ENCODE measurements at places on chromosomes 1 and 21.

DNA sequence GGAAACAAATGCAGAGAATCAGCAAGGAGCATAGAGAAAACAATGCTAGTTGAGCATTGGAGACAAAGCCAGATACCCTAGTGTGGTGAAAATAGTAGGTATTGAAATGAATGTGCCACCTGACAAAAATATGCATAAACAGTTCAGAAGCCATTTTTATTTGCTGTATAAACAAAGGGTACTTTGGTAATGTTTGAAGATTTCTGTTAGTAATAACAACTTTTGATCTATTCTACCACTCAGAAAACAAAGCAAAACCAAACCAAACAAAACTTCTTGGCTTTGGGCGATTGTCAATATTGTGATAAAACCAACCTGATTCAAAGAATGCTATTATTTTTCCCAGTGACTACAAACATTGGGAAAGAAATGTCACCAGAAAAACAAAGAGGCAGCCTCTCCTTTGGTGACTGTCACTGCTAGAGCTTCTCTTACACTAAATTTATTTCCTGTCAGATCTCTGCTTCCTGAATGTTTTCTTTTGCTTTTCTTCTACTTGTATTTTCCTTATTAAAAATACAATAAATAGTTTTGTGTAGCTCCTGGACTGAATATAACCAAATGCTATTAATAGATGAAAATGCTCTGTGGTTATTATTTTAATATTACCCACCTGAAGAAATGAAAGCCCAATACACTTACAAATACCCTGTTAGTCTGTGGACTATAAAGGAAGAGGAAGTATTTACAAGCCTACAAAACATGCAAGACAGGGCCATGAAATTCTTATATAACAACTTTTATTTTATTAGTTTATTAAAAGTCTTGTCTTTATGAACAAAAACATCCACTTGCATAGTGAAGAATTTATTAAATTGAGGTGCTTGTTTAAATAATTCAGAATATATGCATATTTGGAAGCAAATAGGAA, 5.7 kb downstream of the ATP6V1G3 start:
- no peak for DNase-seq

GRCh38 chr1:203099805-203100515, 14.1 kb upstream of the MYOG start:
- no peak for DNase-seq

DNA sequence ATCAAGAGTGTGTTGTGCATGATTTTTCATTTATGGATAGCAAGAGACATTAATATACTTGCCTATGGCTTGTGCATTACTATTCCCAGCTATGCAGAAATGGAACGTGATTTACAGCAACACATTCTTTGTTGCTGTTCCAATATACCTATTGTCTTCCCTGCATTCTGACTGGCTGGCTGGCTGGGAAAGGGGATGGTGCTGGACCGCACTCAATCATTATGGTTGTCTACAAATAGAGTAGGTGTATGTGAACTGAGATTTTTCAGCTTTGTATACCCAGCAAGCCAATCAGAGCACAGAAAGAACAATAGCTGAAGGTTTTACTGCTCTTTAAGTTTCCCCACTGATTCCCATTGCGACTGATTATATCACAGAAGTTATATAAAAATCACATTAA, 167.5 kb downstream of the ATG4C start:
- DNase-seq: no peak

DNA sequence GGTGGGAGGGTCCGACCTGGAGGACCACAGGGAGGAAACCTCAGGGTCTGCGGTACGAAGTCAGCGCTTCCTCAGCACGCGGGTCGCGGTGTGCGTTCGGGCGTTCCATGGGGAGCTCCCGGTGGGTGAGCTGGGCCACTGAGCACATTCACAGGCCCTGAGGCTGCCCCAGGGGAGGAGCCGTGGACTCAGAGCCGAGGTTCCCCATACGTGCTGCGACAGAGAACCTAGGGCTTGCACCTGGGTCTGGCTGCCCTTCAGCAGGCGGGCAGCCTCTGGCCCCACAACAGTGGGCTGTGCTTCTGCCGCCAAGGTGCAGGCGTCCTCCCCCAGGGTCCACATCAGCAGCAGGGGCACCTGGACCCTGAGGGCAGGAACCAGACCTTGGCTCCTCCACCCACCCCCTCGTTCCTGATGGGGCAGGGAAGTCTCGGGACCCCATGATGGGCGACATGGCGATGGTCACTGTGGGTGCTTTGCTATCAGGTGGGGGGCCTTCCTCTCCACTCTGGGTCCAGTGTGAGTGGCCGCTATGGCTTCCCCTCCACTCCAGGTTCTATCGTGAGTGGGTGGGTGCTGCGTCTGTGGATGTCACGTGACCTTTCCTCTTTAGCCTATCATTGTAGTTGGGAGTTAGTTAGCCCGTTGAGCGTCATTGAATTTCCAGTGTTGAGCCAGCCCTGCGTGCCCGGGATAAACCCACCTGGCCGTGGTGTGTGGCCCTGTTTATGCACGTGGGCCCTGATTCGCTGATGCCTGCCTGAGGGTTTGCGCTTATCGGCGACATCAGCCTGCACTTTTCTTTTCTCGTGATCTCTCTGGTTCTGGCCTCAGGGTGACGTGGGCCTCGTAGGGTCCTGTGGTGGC, 27.9 kb downstream of the FTCD start:
- no peak for DNase-seq

DNA sequence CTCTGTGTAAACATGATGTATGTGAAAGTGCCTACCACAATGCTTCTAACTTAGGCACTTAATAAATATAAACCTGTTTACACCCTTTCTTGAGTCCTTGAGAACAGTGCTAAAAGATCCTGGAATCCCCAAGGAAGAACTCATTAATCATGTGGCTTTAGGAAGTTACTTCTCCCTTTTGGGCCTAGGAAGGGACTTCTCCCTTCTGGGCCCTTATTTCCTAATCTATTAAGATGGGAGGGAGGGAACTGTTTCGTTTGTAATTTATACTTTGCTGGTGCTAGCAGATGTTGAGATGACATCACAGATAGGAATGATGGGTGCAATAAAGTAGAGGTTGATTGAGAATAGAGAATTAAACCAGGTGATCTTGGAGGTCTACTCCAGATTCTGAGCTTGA, 1.2 kb downstream of the BTF3L4 start:
- DNase-seq: no peak

DNA sequence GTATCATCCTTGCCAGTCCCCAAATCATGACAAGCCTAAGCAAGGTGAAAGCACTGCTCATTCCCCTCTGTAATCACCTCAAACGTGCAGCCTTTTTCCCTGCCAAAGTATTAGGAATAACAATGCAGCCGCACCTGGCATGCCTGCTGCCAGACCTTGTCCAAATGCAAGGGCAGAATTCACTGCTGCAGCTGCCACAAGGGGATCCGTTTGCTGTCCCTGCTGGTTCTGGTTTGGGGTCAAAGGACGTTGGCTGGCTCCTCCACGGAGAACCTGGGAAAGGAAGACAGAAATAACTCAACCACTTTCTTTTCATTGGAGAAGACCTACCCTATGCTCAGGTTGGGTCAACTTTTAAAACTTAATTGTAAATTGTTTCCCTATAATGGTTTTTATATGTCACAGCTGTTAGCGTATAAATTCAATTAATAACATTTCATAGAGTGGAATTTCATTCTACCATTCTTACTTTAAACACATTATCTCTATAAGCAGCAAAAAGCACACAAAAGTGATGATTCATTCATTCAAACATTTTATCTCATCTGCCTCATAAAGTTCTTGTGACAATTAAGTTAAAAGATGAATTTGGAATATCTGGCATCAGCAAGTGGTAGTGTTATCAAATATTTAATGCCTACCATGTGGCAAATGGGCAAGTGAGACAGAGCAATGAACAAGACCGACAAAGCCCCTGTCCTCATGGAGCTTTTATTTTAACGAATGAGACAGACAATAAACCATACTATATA, 59.8 kb upstream of the SDC3 start:
- DNase-seq: peak; percentile 74

GRCh38 chr21:46559291-46559983, 45.4 kb downstream of the S100B start:
- DNase-seq: no peak

DNA sequence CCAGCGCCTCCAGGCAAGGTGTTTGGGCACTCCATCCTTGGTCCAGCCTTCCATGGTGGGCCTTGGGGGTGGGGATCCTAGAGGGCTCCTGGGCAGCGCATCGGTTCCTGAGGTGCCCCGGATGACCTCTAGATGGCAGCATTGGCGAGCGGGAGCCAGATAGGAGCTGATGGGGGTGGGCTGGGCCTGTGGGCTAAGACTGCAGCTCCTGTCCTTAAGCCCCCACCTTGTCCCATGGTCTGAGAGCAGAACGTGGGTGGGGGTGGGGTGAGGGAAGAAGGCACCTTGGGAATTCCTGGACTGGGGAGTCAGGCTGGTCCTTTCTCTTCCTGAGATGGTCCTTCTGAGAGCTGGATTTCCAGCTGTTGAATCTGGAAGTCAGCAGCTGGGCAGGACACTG, 93.4 kb upstream of the CSF3R start:
- peak; percentile 39 for DNase-seq

- DNase-seq: no peak
These were observed 50.2 kb upstream of the ACTRT2 start for GRCh38 chr1:2971101-2971501.

- no peak for DNase-seq
These were observed 7.7 kb upstream of the LMNA start for GRCh38 chr1:156106624-156107488.

- peak; percentile 92 for DNase-seq
These were observed at the start of the genes MUTYH and TOE1 for GRCh38 chr1:45339789-45340558. MUTYH (minus strand) TSS chr1:45340440; CDS start chr1:45334505, 5,935 bp downstream. TOE1 (plus strand) TSS chr1:45340170; CDS start chr1:45340253, 83 bp downstream.

GRCh38 chr1:115832651-115833050, 8.3 kb downstream of the NHLH2 start:
- no peak for DNase-seq

GRCh38 chr1:212410231-212410820, 4.4 kb downstream of the PACC1 start:
- DNase-seq: no peak

GRCh38 chr1:164635803-164636731, 77.1 kb downstream of the PBX1 start:
- DNase-seq: no peak

GRCh38 chr21:21547368-21547953, 549.3 kb downstream of the NCAM2 start:
- DNase-seq: no peak

- no peak for DNase-seq
These were observed 17.5 kb downstream of the SLC26A9 start for GRCh38 chr1:205925736-205926135.

DNA sequence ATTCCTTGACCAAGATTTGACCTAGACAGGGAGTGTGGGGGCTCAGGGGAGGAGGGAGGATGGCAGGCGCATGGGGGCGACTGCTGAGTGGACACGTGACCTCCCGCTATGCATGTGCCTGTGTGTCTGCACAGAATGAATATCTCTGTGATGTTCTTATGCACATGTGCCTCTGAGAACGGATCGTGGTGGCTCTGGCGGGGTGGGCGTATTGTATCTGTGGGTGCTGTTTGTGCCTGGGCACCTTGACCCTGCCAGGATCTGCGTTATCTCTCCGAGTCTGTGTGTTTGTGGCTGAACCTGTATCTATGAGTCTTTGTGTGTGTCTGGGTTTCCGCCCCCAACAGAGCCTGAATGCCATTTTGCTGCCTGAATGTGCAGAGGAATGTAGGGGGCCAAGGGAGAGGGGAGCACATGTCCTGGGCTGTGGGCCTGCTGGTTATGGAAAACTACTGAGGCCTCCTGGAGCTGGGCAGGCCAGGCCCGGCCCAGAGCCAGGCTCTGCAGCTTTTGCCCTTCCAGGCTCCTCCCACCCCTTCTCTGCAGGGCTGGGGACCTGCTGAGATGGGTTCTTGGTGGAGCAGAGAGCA, 102.5 kb downstream of the EBNA1BP2 start:
- no peak for DNase-seq

DNA sequence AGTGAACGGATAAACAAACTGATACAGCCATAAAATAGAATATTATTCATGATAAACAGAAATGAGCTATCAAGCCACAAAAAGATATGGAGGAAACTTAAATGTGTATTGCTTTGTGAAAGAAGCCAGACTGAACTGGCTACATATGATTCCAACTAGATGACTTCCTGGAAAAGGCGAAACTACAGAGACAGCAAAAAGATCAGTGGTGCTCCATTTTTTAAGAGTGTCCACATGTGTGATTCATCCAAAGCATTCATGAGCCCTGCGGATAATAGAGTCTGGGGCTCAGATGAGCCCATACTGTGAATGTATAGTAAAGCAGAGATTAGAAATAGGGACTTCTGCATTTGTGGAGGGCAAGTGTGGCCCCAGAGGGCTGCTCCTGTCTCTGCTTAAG, 7.8 kb upstream of the TMEM222 start:
- no peak for DNase-seq

DNA sequence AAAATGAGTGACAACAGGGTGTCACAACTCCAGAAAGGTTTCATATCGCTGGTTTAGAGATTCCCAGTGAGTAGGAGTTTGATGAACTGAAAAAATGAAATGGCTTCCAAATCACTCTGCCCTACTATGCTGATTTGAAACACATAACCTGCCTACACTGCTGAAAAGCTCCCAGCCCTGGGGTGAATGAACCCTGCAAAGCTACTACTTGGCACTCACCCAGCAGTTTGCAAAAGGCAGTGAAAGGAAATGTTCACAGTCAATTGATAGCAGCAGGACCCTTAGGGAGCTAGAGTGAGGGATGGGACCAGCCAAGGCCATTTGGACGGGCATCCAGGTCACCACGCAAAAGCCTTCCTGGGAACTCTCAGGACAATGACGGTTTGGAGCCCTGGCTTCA, 44.4 kb upstream of the SRP9 start:
- peak; percentile 54 for DNase-seq

DNA sequence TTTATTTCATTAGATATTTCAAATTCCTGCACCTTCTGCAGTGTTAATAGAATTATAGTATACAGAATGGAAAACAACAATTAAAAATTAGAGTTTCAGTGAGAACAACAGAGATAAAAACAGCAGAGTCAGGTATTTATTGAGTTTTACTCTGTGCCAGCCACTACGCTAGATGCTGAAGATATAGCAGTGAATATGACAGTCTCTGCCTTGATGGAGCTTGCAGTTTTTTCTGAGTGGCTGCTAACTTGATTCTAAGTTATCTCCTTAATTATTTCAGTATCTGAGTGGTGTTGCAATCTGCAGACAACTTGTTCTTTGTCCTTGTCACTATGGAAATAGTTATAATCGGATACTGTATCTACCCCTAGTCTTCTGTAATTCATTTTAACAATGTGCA, 384.3 kb upstream of the ZRANB2 start:
- no peak for DNase-seq

DNA sequence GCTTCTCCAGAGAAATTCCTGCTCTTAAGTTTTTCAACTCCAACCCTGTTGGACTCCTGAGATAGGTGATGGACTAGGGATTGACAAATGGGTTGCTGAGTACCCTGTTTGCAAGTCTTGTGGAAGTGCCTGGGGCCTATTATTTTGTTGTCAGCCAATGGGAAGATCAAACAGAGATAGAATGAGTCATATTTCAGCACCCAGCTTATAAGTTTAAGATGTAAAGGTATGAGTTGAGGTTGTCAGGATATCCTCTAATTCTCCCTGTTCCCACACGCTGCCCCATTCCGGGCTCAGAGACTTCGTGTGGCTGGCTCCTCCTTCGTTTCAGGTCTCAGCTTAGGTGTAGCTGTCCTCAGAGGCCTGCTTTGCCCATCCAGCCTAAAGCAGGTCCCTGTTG, 91.8 kb downstream of the CENPF start:
- no peak for DNase-seq

DNA sequence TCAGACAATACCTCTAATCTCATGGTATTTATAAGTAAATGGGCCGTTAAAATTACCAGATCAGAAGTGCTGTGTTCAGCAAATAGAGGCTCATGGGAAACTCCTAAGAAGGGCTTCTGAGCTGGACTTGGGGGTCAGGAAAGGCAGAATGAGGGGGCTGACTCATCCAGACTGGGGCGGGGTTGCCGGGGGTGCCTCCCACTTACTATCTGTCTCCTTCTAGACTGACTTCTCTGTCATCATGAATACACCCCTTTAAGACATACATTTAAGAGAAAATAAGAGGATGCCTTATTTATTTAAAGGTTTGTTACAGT, 96.0 kb upstream of the ERRFI1 start:
- no peak for DNase-seq

All from NCI-H2171 (cell line).